ENCODE measurements at places on chromosomes 11 and 22. TPM values are rescaled to one million over a fixed set of nuclear protein-coding genes. Genes with fewer than 3 reads are reported as not detected.
A peak's percentile ranks its signal among the peaks of the same experiment; 100 is the strongest.

DNA sequence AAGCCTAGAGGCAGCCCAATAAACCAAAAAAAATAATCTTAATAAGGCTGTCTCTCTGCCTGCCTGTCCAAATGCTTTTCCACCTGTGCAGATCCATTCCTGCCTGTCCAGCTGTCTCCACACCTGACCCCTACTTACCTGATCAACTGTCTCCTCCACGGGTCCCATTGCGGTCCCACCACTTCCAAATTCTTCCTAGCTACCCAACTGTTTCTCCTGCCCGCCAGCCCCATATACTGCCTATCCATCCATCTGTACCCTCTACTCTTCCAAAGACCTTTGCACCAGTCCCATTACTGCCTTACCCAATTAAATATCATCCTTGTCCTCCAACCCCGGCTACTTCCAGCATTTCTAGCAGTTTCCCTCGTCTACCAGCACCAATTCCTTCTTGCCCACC, 39.4 kb upstream of the ANGPTL5 start:
- H3K36me3 ChIP-seq, result no peaks in the 10 kb centered on the region
- no peak overlapping the region for H3K4me3 ChIP-seq
- no peak overlapping the region for H3K27ac ChIP-seq
- no peaks in the 10 kb centered on the region for H3K27me3 ChIP-seq
- H3K4me1 ChIP-seq, result no peaks in the 10 kb centered on the region

GRCh38 chr11:70397336-70397982, 870 bp upstream of the CTTN start:
- no peak for DNase-seq
- H3K4me1 ChIP-seq, result peaks cover 27% of the 10 kb centered on the region
- no peaks in the 10 kb centered on the region for H3K27me3 ChIP-seq
- H3K36me3 ChIP-seq, result peaks cover 15% of the 10 kb centered on the region

Gene PDE2A
- 2.6 TPM for total RNA-seq

GRCh38 chr22:45552580-45553350, 50.1 kb downstream of the FBLN1 start:
- peak overlapping the region; percentile 48 for H3K27ac ChIP-seq
- no peaks in the 10 kb centered on the region for H3K36me3 ChIP-seq

Gene MMP27
- total RNA-seq, result not detected

Data from PC-3 (cell line).